Brain microvascular endothelial cell (primary cell): ENCODE measurements at places on chromosomes 13 and 19.
A peak's percentile ranks its signal among the peaks of the same experiment; 100 is the strongest.

DNA sequence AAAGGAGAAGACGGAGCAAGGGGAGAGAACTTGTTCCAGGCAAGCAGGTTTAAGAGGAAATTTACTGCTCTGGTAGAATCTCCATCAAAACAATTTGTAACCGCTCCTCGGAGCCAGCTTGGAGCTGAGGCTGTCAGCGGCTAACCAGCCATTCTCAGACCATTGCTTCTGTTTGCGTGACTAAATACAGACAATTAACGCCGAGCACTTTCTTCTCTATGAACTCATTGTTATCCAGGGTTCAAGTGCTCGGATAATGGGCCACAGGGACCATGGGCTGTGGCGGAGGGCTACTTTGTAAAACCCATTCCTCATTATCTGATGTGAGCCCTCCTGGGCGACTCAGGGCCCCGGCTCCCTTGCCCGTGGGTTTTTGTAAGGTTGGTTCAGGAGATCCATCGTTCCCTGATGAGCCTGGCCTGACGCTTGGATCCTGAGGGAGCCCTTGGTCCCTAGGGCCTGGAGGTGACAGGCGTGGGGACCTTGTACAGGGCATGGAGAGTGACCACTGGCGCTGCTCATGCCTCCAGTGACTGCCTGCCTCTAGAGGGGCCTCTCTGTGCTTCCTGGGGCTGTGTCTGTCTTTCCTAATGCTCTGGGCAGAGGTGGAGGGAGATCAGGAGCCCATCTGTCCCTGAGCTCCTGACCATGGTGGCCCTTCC lies 61.5 kb upstream of the ZNF536 start:
- DNase-seq = no peak

DNA sequence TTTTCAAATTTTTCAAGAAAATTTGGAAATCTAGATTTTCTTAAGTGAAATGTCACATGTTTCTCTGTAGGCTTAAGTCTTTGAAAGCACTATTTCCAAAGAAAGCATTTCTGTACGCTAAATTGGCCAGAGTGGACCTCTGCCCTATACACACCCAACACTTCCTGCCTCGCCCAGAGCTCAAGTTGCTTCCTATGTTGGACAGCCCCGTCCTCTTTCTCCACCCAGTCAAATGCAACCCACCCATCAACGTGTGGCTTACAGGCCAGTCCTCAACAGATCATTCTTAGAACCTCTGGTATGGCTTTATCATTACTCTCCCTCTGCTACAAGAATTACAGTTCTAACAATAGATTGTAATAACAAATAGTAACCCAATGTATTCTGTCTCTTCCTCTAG lies 24.2 kb downstream of the KLF12 start:
- no peak for DNase-seq

DNA sequence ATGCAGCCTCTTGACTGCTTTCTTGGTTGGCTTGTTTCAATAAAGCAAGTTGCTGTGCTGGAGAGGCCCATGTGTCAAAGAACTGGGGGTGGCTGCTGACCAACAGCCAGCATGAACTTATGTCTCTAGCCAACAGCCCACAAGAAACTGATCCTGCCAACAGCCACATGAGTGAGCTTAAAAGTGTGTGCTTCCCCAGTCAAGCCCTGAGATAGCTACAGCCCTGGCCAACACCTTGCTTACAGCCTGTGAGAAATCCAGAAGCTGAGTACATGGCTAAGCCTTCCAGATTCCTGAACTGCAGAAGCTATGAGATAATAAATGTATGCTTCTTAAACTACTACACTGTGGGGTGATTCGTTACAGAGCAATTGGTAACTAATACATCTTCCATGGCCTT lies 38.9 kb upstream of the IPO5 start:
- DNase-seq = no peak

DNA sequence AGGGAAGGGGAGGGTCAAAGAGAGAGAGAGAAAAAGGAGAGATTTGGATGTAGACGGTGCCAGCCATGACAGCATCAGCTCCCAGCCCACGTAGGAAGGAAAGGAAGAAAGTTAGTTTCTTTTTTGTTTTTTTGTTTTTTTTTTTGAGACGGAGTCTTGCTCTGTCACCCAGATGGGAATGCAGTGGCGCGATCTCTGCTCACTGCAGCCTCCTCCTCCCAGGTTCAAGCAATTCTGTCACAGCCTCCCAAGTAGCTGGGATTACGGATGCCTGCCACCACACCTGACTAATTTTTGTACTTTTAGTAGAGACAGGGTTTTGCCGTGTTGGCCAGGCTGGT lies 27.6 kb downstream of the ELL start:
- peak; percentile 28 for DNase-seq

DNA sequence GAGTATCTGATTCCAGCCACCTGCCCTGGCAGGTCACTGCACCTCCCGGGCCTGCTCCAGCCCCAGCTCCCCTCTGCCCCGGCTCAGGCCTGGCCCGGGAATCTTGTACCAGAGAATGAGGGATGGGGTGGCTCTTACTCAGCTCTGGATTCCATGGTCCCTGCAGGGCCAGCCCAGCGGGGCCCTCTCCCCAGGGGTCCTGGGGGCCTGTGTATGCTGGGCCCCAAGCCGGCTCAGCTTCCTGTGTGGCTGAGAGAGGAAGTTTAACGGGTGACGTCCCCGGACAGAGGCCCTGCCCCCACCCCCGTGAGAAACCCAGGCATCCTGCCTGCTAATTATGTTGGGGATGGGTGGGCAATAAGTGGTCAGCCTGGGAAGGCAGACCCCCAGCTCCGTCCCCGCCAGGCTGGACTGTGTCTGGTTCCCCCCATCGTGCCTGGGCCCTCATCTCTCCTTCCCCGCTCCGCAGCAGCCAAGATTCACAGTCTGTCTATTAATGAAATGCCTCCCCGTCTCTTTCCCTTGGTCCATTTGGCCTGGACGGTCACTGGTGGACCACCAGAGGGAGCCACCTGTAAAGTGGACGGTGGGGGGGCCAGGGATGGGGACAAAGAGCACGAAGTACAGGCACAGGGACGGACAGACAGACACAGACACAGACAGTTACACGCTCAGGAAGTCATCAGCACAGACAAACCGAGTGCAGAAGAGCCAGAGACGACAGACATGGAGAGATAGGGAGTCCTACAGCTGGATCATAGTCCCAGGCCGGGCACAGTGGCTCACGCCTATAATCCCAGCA lies at the start of gene DENND1C:
DENND1C (minus strand) TSS at position 247 of the 802 bp plus-strand sequence; CDS start at position 155, 92 bp downstream.
- no peak for DNase-seq
